ENCODE measurements at places on chromosomes 16 and 17.

DNA sequence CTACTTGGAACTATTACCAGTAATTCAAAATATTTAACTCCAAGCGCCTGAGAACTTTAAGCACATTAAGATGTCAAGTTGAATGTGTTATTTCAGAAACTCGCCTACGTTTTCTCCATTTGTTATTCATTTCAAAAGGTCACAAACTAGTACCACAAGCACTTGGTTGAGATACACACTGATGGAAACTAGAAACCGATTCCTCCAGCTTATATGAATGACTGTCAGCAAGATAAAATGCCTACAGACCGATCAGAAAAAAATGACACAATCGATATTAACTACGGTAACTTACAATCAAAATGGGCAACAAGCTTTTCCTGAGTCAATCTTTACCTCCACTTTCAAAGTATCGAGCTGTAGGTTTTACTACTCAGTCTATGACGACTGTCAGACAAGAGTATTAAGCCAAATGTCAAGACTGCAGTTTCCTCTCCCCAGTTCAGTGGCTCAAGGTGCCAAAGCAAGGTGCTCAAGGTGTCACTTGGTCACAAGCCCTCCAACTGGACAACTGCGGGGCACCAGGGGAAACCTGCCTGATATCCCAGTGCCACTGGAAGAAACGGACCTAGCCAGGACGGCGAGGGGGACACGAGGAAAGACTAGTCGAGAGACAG lies 678 bp downstream of the SRP68 start:
- DNase-seq: peak; percentile 38

- no peak for DNase-seq
Observed at GRCh38 chr16:25224731-25225319, 8.1 kb downstream of the AQP8 start.

- no peak for DNase-seq
Observed at GRCh38 chr17:75642784-75643642, 9.8 kb downstream of the SMIM5 start.

- no peak for DNase-seq
Observed at GRCh38 chr16:75203096-75203495, 3.9 kb downstream of the CTRB2 start.

DNA sequence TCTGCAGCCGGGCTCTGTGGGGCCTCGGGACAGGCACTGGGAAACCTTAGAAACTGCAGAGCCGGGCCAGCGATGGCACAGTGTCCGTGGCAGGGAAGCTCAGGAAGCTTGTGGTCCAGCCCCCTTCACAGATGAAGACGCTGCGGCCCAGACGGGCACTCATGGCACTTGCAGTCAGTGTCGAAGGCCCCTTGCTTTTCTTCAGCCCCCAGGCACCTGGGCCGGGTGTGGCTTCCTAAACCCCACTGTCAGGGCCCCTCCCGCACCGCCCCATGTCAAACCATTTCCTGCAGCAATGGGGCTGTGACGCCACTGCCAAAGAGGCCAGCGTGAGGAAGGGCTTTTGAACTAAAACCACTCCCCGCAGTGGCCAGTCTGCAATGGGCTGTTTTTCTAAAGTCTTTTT lies 164.0 kb downstream of the LAT start:
- peak; percentile 39 for DNase-seq

- no peak for DNase-seq
Observed at GRCh38 chr16:73196670-73197069, 148.7 kb upstream of the ZFHX3 start.

DNA sequence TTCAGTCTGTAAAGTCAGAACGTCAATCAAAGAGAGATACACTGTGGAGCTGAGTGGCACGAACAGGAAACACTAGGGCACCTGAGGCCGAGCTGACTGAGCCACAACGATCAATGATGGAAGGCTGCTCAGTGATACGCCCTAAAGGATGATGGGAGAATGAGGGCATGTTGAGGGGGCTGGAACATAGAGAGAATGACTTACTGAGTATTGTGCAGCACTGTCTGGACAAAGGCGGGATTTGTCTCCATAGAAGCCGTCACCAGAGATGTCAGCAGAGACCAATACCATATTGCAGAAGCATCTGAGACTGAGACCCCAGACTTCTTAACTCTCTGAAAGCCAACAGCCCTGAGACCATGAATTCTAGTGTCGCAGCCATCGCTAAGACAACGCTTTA lies 33.4 kb downstream of the ZZEF1 start:
- no peak for DNase-seq

GRCh38 chr16:767743-768235 lies 7.3 kb downstream of the MSLN start:
- no peak for DNase-seq

DNA sequence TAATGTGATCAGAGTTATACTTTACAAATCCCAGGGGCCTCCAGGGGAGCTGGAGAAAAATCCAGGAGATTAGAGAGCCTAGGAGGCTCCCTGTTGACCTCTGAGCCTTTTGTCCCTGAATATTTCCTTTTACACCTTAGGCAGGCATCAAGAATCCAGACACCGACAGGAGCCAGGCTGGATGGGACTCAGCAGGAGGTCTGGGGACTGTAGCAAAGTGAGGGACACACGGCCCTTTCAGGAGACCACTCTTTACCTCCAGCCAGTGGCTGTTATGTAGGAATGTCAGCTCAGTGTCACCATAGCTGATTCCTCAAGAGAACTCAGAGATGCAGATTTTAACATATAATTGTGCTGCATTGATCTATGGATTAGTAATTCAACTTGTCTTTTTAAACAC lies 198.4 kb downstream of the SHISA9 start:
- DNase-seq: no peak

GRCh38 chr17:28997806-28998205 lies 8.0 kb downstream of the SEZ6 start:
- DNase-seq: no peak

GRCh38 chr16:2977440-2977839 lies 2.8 kb downstream of the PKMYT1 start:
- DNase-seq: no peak

GRCh38 chr17:70484050-70484449 lies 314.7 kb downstream of the KCNJ2 start:
- DNase-seq: no peak

DNA sequence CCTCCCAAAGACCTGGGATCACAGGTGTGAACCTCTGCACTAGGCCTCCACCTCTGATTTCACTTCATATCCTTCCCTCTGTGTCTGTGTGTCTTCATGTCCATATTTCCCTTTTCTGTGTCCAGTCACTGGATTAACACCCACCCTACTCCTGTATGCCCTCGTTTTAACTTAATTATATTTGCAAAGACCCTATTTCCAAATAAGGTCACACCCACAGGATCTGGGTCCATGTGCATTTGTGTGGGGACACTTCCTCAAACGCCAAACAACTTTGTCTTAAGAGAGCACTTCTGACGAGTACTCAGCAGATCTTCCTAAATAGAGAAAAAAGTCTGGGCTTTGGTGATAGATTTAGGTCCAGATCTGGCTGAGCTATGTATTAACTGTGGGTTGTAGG lies 56.3 kb downstream of the MPHOSPH6 start:
- no peak for DNase-seq

- no peak for DNase-seq
Observed at GRCh38 chr16:81697616-81698309, 81.3 kb upstream of the PLCG2 start.

GRCh38 chr17:51257150-51258081 lies 2.4 kb downstream of the MBTD1 start:
- DNase-seq: no peak

- no peak for DNase-seq
Observed at GRCh38 chr17:55564081-55564480, 52.8 kb upstream of the SMIM36 start.

DNA sequence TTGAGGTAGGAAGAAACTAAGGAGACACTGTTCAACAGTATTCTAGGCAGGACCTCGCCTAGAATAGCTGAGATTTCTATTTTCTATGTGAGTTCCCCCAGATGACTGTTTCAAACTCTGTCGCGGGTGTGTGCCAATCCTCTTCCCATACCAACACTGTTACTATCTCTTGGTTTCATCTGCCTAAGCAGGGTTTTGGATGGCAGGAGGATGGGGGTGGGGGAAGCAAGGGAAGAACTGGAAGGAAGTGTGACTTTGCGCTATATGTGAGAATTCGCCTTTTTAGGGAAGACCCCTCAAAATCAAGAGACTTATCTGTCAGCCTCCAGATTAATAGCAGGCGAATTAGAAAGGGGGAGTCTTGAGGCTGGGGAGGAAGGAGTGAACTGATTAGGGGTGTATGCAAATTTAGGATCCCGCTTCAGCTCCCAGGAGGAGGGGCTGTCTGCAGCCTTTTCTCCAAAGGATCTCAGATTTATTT lies 521 bp upstream of the G6PC3 start:
- DNase-seq: no peak

- peak; percentile 25 for DNase-seq
Observed at GRCh38 chr17:1058423-1059130, 61.6 kb downstream of the TIMM22 start.

DNA sequence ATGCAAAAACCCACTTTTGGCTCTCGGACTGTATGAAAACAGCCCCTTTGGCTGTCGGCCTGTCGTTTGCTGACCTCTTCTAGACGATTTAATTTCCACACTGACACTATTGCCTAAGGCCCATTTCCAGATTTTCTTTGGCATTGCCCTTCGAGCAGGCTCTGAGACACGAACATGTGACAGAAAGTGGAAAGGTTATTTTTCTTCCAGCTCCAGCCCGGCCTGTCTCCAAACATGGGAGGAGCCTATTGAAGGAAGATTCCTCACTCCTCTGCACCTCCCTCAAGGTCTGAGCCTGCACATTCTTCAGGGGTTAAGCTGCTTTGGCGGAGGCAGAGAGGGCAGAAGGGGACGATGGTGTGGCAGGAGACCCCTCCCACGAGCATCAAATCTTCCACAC lies 85.9 kb upstream of the FOXF1 start:
- DNase-seq: no peak

DNA sequence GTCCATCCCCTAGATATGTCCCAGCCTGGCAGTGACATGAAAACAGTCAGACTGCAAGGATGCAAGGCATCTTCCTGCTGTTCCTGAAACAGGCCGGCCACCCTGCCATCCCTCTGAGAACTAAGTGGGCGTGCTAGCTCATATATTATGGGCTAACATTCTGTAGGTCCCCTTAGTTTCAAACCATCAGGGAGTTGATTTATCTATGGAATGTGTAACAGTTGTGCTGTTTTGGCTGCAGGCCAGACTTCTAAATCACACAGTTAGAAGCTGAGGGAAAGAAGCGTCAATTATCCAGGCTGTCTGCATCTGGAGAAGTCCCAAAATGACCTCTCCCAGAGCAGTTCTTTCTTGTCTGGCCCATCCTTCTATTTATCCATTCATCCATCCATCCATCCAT lies 102.7 kb upstream of the DNAH9 start:
- DNase-seq: no peak

GRCh38 chr17:9999919-10000695 lies 95.0 kb upstream of the RCVRN start:
- DNase-seq: no peak

- DNase-seq: no peak
Observed at GRCh38 chr16:31260136-31260931, 559 bp downstream of the ITGAM start.

Data from activated CD4-positive, alpha-beta T cell treated with anti-CD3 and anti-CD28 coated beads, Interleukin-2, amount 50 U/mL, for 24 hours (primary cell).